ENCODE measurements at places on chromosomes 7 and 10.

- no peak for DNase-seq
Measured at GRCh38 chr7:20624666-20625385, 9.4 kb downstream of the ABCB5 start.

- no peak for DNase-seq
Measured at GRCh38 chr7:28647076-28647421, 234.7 kb downstream of the CREB5 start.

GRCh38 chr7:37312608-37313007 lies 136.1 kb downstream of the ELMO1 start:
- DNase-seq, result no peak

DNA sequence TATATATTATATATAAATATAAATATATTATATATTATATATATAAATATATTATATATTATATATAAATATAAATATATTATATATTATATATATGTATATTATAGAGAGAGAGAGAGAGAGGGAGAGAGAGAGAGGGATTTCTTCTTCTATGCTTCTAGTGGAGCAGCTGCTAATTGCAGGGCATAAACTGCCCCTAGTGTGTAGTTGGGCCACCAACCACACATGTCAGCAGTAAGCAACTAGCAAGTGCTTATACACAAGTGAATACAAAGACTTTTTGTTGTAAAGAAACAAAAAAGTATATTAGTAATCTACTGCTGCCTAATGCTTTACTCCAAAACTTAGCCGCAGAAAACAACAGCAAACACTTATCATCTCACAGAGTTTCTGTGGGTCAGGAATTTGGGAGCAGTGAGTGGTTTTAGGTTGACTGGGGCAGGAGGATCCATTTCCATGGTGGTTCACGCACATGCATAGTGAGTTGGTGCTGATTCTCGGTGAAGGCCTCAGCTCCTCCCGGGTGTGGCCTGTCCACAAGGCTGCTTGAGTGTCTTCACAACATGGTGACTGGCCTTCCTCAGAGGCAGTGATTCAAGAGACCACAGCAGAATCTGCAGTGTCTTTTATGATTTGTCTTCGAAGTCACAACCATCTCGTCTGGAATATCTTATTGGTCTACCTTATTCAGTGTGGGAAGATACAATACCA lies 25.5 kb upstream of the BAG3 start:
- DNase-seq, result no peak

DNA sequence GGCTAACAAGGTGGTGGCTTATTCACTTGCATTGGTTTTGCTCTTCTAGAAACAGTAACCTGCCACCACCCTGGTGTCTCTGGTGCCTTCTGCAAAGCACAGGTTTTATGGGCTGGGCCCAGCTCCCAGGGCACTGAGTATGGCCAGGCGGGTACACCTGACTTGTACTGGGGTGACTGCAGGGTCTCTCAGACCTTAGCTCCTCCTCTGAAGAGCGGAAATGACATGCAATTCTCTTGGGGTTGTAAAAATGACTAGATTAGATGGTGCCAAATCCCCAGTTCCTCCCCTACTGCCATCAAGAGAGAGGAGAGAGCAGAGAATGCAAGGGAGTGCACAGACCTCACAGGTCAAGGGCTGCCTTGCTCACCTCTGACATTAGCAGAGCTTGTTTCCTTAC lies 14.7 kb downstream of the ESYT2 start:
- no peak for DNase-seq

- DNase-seq, result no peak
Measured at GRCh38 chr7:108629651-108630400, 60.2 kb downstream of the DNAJB9 start.

DNA sequence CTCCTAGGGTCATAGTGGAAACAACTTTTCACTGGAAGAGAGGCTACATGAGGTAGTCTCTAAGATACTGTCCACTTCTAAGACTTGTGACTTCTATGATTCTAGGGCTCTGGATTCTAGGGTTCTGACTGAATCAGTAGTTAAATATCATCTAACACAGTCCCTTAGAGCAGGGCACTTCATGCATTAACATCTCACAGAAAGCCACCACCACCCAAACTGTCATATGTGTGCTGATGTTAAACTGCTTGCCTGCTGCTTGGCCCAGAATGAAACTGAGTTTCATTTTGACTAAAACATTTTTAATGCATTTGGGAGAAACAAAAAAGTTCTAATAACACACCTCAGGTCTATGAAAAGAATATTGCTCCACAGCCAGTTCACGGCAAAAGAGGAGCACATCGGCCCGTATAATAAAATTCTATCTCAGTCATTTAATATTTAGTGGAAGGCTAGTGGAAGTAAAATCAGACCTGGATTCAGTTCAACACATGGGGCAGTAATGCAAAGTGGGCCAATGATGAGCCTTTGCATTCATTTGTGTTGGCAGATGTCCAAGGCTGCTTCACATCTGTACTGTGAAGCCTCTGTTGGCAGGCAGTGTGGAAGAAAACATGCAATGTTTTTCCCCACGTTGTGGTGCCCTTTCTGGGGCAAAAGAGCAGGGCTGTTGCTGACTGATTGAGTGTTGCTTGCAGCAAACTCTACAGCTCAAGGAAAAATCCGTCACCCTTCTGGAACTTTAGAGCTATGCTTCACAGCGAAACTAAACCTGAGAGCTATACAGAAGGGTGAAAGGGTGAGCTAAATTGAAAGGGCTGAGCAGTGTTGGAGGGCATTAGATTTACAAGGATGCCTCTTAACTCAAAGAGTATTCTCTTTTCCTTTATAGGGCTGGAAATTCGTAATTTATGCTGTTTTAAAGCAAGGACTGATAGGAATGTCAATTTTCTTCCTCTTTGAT lies 33.5 kb upstream of the AUTS2 start:
- peak; percentile 38 for DNase-seq

DNA sequence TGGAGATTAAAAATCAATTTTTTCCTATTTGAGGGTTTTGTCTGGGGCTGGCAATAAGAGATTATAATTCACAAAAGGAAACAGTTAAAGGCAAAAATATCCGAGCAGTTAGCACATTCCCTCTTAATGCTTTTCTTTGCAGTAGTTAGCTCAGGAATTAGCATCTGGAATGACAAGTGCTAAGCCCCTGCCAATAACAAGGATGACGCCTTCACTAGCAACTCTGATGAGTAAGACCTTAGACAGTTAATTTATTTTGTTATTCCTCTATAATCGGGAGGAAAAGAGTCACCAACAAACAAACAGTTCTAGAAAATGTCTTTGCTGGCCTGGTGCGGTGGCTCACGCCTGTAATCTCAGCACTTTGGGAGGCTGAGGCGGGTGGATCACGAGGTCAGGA lies 151.3 kb downstream of the TRIL start:
- peak; percentile 66 for DNase-seq

- DNase-seq, result no peak
Measured at GRCh38 chr7:44212581-44213184, 11.9 kb downstream of the YKT6 start.

- DNase-seq, result no peak
Measured at GRCh38 chr7:1710936-1711335, 40.9 kb downstream of the ELFN1 start.

DNA sequence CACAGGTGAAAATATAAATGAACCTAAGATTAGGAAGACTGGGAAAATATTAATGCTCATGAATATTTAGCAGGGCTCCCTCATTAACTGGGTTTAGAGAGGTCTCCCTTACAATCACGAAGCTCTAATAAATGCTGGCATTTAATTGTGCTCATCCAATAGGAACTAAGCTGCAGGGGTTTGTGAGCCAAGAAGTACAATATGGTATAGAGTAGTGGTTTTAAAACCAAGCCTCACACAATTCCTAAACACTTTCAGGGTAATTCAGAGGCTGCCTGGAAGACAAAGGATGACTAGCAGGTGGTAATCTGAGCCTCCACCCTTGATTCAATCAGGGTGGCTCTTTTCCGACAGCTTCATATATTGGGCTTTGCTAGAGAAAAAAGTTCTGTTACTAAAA lies 103.3 kb downstream of the GPAM start:
- no peak for DNase-seq

DNA sequence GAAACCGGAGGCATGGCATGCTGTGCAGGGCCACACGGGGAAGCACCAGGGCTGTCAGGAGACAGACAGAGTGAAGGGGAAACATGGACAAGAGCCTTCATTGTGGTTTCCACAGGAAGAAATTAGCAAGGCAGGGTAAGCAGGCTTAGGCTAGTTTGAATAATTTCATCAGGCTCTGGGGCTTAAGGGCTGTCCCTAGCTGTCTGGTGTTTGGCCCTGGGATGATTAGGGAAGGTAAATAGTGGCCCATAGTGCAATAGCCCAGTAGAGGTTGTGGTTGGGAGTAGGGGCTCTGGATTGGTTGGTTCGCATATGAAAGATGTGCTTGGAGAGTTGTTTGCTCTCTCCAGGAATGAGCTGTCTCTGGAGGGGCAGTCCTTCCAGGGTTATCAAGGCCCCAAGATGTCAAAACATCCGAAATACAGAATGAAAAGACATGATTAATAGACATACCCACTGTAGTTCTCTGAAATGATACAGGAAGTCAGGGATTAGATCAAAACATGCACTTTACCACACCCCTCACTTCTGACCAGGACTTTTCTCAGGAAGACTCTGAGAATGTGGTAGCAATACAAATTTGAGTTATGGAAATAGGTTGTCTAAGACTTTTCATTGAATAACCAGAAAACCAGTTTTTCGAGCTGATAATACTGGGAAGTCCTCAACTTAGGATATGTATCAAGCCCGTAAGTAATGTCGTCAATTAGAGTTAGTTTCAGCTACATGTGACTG lies 224.9 kb upstream of the NFE2L3 start:
- DNase-seq, result no peak

DNA sequence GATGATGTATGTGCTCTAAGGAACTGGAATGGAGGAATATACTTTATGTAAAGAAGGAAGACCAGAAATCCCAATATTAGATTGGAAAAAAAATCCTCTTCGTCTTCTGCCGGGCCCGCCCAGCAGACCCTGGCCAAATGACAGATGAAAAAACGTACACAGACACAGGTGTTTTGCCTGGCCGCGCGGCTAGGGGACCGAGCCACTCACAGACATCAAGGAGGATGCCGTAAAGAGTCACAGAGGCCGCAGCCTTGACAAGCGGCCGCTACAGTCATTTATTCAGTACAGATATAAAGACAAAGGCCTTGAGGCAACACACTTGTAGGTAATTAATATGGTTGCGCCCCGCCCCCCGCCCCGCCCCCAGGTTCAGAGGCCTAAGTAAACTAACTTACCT lies 594.1 kb downstream of the GRM8 start:
- DNase-seq, result no peak

DNA sequence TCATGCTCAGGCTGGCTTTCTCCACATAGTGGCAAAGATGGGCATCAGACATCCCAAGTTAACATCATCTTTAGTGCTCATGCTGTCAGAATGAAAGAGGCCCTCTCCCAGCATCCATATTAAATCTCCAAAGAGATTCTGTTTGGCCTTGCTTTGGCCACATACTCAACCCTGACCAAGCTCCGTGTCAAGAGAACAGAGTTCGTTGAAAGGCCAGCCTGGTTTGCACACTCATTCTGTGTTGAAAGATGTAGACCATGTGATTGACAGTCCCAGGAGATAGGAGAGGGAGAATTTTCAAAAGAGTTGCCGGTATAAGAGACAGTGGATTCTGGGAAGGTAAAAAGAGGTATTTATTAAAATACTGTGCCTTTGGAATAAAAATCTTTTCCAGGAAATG lies 19.7 kb downstream of the MET start:
- DNase-seq, result no peak

DNA sequence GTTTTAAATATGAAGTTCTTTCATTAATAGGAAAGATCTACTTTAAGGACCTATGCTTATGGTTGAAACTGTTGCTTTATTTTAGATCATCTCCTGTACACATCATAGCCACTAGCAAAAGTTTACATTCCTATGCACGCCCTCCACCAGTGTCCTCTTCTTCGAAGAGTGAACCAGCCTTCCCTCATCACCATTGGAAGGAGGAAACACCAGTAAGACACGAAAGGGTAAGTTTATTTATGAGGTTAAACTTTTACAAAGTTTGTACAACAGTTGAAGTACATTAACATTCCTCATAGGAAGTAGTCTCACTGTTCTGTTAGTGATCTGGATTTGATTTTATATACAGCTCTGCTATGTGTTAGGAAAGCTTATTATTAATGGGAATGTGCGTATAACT lies 16.9 kb downstream of the HBP1 start:
- no peak for DNase-seq

DNA sequence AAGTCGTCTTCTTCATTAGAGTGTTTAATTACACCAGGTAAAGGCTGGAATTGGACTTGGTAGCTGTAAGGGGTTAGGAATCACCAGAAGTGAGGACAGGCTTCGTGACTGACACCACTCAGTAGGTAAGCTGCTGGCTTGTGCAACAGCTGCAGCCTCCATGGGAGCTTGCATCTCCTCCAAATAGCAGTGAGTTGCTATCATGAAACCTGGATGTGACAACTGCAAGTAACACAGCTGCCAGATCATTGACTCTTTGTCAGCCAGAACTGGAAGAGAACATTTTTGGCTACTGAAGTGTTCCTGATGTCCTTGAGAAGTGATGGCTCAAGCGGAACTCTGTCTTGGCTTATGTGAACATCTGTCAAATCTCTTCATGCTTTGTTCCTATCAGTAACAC lies 64.1 kb upstream of the MSRB2 start:
- no peak for DNase-seq

DNA sequence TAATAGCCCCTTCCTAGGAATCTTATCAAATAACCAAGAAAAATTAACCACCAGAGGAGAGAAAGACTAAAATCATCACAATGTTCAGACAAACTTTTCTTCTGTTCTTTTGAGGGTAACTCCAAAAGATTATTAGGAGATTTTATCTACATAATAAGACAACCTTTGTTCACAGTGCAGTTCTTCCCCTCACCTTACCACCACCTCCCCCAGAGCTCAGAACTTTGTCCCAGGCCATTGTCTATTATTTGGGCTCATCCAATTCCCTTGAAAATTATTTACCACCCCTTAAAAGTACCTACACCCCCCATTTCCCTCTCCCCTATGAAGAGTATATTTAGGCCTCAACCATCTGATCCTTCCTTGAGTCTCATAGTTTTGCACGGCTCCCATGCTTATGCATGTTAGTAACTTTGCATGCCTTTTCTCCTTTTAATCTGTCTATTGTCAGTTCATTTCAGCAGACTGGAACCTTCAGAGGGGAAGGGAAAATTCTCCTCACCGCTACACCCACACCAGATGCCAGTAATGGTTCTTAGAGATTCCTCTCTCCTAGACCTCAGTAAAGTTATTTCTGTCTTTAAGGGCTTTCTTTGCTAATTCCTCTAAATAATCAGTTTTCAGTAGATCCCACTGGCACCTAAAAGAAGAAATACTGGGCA lies 234.9 kb downstream of the SKIDA1 start:
- DNase-seq, result no peak

DNA sequence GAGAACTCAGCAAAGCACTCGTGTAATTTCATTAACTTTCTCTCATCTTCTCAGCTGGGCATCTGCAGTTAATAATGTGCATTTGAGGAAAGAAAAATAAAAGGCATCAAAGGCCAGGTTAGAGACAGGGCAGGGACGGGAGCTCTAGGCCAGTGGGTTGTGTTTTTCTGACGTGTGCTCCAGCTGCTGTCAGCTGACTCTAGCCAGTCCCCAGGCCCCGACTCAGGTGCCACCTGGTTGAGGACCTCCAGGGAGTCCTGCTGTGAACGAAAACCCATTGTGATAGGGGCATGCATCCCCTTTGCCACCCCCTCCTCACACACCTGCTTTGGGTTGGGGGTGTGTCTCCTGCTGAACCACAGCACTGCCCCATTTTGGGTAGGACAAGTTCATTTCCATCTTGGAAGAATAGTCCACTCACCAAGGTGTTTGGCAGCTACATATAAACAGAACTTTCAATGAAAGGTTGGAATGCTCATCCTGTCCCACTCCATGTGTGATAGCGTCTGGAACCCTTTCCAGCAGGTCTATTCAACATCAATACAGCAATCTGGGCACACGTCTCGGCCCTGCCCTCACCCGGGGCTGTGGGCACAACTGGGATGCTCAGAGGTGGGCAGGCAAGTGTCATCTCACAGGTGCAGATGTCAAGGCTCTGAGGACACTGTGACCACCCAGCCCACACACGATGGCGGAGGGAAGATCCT lies 146.1 kb upstream of the FAM20C start:
- no peak for DNase-seq

Measured in fibroblast of skin of left biceps (primary cell).